Sigmoid colon (tissue), 7 donors: ENCODE measurements at places on chromosomes 2 and 18. TPM values are rescaled to one million over a fixed set of nuclear protein-coding genes. Genes with fewer than 3 reads are reported as not detected.

DNA sequence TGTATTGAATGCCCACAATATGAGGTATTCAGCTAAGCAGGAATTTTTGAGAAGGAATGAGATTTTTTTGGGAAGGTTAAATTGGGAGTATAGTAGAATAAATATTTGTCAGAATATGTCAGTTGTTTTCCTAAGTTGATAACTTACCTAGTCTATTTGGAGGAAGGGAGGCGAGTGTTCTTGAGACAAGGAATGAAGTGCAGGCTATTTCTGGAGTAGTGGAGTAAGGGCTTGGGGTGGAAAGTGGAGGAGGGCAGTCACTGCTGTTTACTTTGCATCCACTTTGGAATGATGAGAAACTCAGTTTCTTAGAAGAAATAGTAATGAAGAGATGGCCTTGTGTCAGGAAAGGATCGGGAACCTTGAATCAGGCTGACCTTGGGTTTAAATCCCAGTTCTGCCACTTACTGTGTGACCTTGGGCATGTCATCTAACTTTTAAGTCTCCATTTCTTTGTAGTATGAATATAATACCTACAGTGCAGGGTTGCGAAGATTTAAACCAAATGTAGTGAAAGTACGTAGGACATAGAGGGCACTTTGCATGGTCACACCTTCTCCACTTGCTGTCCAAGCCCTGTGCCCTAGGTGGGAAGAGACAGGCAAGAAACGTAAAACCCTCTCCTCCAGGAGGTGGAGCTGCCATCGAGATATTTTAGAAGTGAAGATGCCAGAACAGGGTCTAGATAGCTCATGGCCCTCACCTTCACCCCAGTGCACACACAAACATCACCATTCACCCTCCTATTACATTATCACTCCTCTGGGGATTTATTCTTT is 25.2 kb upstream of the CYP27A1 start:
- no peak for DNase-seq
- H3K4me3 ChIP-seq: no peak overlapping the region
- no peak overlapping the region for H3K27ac ChIP-seq
- H3K4me1 ChIP-seq: no peaks in the 10 kb centered on the region
- no peaks in the 10 kb centered on the region for H3K27me3 ChIP-seq

GRCh38 chr2:230981704-230982103 is 14.2 kb upstream of the SPATA3 start:
- H3K4me1 ChIP-seq: peaks cover 3% of the 10 kb centered on the region
- H3K27ac ChIP-seq: no peak overlapping the region
- H3K36me3 ChIP-seq: no peaks in the 10 kb centered on the region
- DNase-seq: peak; percentile 18
- H3K27me3 ChIP-seq: no peaks in the 10 kb centered on the region

BUB1 gene
- polyA plus RNA-seq: 1.2 TPM

DNA sequence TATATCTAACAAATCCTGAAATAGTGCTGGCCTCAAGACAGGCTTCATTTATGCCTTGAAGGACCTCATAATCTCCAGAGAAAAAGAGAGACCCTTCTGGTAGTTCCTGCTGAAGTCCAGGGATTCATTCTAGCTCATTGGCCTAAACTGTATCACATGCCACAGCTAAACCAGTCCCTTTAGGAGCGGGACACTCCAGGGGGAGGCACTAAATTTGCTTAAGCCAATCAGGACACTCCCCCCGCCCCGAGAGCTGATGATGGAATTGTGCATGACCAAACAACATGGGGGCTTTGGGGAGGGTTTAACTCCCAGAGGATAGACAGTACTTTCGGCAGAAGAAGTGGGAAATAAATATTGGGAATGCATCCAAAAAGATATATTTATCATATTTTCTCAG is 36.4 kb upstream of the CXCR4 start:
- no peaks in the 10 kb centered on the region for H3K36me3 ChIP-seq
- H3K4me3 ChIP-seq: no peak overlapping the region
- DNase-seq: no peak
- H3K4me1 ChIP-seq: no peaks in the 10 kb centered on the region
- H3K27me3 ChIP-seq: no peaks in the 10 kb centered on the region
- no peak overlapping the region for H3K27ac ChIP-seq

DNA sequence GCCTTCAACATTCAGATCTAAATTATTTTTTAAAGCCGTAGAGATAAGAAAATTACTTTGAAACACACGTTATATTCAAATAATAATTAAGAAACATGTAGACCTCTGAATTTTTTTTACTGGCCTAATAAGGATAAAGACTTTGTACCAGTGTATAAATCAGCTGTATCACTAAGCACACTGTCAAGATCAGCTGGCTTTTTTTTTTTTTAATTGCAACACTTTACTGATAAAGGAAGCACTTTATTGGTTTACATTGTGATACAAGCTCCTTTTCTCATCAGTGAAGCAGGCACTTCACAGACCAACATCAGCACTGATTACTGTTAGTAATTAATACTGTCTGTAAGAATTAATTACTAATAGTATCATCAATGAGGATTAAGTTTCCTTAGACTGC is 88.5 kb downstream of the RBBP8 start:
- no peak overlapping the region for H3K27ac ChIP-seq
- H3K36me3 ChIP-seq: no peaks in the 10 kb centered on the region
- H3K4me3 ChIP-seq: no peak overlapping the region
- H3K27me3 ChIP-seq: no peaks in the 10 kb centered on the region
- no peaks in the 10 kb centered on the region for H3K4me1 ChIP-seq
- no peak for DNase-seq

- no peak for DNase-seq
- no peaks in the 10 kb centered on the region for H3K4me1 ChIP-seq
- no peaks in the 10 kb centered on the region for H3K27me3 ChIP-seq
- H3K27ac ChIP-seq: no peak overlapping the region
- H3K4me3 ChIP-seq: no peak overlapping the region
These were observed 26.0 kb upstream of the NPAS2 start for GRCh38 chr2:100793982-100794381.

PTCD3 gene
- polyA plus RNA-seq: 16.6 TPM

GRCh38 chr2:202703091-202703490 is 68.3 kb downstream of the FAM117B start:
- no peak overlapping the region for H3K4me3 ChIP-seq
- no peak for DNase-seq
- H3K27ac ChIP-seq: no peak overlapping the region

DNA sequence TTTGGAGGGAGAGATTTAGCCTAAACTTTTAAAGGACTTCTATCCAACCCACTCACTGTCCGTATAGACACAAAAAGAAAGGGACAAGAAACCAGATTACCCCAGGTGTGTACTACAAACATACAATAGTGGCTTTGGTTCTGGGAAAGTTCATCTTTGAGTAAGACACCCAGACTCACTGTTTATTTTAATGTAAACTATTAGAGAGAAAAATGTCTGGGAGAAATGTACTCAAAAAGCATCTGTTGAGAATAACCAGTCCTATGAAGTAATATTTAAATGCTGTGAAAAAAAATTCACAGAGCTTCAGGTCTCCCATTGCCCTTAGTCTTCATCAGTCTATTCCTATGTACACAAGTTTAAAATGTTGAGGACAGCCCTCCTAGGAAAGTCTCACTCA is 107.5 kb downstream of the SLC8A1 start:
- no peak overlapping the region for H3K4me3 ChIP-seq
- no peaks in the 10 kb centered on the region for H3K27me3 ChIP-seq
- no peaks in the 10 kb centered on the region for H3K36me3 ChIP-seq
- H3K4me1 ChIP-seq: peaks cover 41% of the 10 kb centered on the region
- DNase-seq: no peak
- H3K27ac ChIP-seq: no peak overlapping the region

UPP2 gene
- not detected for polyA plus RNA-seq

OBSL1 gene
- polyA plus RNA-seq: 15.6 TPM

- H3K36me3 ChIP-seq: no peaks in the 10 kb centered on the region
- no peaks in the 10 kb centered on the region for H3K27me3 ChIP-seq
- H3K4me1 ChIP-seq: no peaks in the 10 kb centered on the region
- H3K4me3 ChIP-seq: no peak overlapping the region
These were observed 55.2 kb downstream of the METTL4 start for GRCh38 chr18:2515908-2516625.

GRCh38 chr2:609449-609848 is 67.8 kb downstream of the TMEM18 start:
- no peak overlapping the region for H3K27ac ChIP-seq
- no peaks in the 10 kb centered on the region for H3K4me1 ChIP-seq
- no peaks in the 10 kb centered on the region for H3K27me3 ChIP-seq

DNA sequence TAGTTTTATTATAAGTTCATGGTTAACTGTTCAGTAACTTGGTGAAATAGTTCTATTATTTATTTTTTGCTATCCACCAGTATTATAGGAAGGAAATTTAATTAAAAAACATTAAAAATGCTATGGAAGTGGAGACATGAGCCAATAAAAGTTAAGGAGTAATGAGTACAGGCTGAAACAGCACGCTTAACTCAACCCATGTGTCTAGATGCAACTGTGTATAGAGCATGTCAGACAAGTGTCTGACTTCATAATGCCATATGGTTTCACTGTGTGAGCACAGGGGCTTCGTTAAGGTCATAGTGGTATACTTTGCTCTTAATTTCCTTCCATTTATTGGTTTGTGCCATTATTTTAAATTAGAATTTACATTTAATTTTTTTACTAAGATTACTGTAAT is 566.8 kb upstream of the NRP2 start:
- no peak overlapping the region for H3K27ac ChIP-seq
- H3K27me3 ChIP-seq: no peaks in the 10 kb centered on the region
- DNase-seq: no peak
- no peak overlapping the region for H3K4me3 ChIP-seq
- H3K4me1 ChIP-seq: no peaks in the 10 kb centered on the region

DNA sequence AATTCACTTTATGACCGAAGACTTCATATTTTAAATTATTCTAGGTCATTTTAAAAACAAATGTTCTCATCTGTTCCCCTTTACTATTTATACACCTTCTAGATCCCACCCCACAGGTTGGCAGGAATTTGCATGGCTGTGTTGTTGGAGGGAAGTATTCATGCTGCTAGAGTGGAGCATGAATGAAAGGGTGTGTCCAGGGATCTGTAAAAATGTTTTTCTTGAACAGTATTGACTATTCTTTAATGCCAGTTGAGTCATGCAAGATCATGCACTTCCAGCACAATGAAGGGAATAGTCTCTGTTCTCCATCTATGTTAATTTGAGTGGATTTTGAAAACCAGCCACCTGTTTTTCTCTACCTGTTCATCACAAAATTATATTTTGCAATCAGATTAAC is 52.0 kb upstream of the COL3A1 start:
- H3K36me3 ChIP-seq: no peaks in the 10 kb centered on the region
- H3K27me3 ChIP-seq: no peaks in the 10 kb centered on the region
- H3K4me3 ChIP-seq: no peak overlapping the region
- H3K27ac ChIP-seq: no peak overlapping the region

GRCh38 chr18:47992976-47993375 is 62.5 kb upstream of the SMAD2 start:
- no peak for DNase-seq
- H3K27me3 ChIP-seq: no peaks in the 10 kb centered on the region
- no peaks in the 10 kb centered on the region for H3K4me1 ChIP-seq
- H3K4me3 ChIP-seq: no peak overlapping the region
- H3K27ac ChIP-seq: no peak overlapping the region

DNA sequence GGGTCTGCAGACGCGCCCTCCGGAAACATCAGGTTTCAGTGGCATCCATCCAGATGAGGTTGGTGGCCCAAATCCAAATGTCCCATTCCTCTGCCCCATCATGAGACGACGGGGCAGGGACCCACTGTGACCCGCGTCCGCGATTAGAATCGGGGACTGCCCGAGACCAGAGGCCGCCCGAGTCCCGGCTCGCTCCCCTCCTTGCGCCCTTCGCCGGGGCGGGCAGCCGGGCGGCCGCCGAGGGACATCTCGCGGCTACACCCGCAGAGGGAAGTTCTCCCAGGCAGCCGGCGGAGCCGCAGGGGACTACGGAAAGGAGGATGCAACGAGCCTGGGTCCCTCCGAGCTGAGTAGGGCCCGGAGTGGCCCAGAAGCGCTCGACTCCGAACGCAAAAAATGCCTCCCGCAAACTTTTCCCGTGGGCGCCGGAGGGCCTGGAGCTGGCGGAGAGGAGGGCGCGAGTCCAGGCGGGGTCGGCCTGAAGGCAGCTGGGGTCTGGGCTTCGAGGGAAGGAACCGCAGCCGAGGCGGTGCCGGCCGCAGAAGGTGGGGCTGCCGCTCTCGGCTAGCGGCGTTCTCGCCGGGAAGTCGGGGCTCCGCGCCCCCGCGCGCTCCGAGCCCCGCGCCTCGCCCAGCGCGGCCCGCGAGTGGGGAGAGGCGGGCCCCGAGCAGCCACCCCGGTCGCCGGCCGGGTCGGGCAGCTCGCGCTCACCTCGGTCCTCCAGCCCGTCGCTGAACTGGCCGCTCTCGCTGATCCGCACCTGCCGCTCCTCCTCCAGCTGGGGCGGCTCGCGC is 580 bp downstream of the TMEM163 start:
- H3K36me3 ChIP-seq: no peaks in the 10 kb centered on the region
- peak overlapping the region; percentile 45 for H3K4me3 ChIP-seq
- no peak for DNase-seq
- no peak overlapping the region for H3K27ac ChIP-seq

COX7A2L gene
- polyA plus RNA-seq: 270 TPM

GRCh38 chr2:180743401-180743800 is 237.0 kb upstream of the UBE2E3 start:
- no peak overlapping the region for H3K4me3 ChIP-seq
- no peak for DNase-seq
- no peaks in the 10 kb centered on the region for H3K4me1 ChIP-seq
- H3K27me3 ChIP-seq: no peaks in the 10 kb centered on the region
- no peaks in the 10 kb centered on the region for H3K36me3 ChIP-seq
- no peak overlapping the region for H3K27ac ChIP-seq

GRCh38 chr18:55275039-55275901 is 312.7 kb downstream of the TCF4 start:
- H3K27ac ChIP-seq: no peak overlapping the region
- H3K36me3 ChIP-seq: peaks cover 6% of the 10 kb centered on the region
- no peaks in the 10 kb centered on the region for H3K27me3 ChIP-seq
- no peak overlapping the region for H3K4me3 ChIP-seq
- H3K4me1 ChIP-seq: peaks cover 10% of the 10 kb centered on the region

PRSS56 gene
- not detected for polyA plus RNA-seq

DSEL gene
- polyA plus RNA-seq: 0.23 TPM

- H3K27ac ChIP-seq: no peak overlapping the region
- no peak overlapping the region for H3K4me3 ChIP-seq
- DNase-seq: no peak
- H3K27me3 ChIP-seq: no peaks in the 10 kb centered on the region
- H3K36me3 ChIP-seq: no peaks in the 10 kb centered on the region
These were observed 184.4 kb upstream of the DOK6 start for GRCh38 chr18:69216321-69216720.

GRCh38 chr2:166240387-166241313 is 112.8 kb upstream of the SCN1A start:
- H3K4me3 ChIP-seq: no peak overlapping the region
- no peaks in the 10 kb centered on the region for H3K27me3 ChIP-seq
- H3K36me3 ChIP-seq: no peaks in the 10 kb centered on the region
